ENCODE measurements at places on chromosomes 5 and 9.
A peak's percentile ranks its signal among the peaks of the same experiment; 100 is the strongest.

GRCh38 chr5:2399096-2399495, 352.4 kb downstream of the IRX2 start:
- no peak for DNase-seq

GRCh38 chr9:127189628-127190027, 67.2 kb upstream of the ANGPTL2 start:
- no peak for DNase-seq

DNA sequence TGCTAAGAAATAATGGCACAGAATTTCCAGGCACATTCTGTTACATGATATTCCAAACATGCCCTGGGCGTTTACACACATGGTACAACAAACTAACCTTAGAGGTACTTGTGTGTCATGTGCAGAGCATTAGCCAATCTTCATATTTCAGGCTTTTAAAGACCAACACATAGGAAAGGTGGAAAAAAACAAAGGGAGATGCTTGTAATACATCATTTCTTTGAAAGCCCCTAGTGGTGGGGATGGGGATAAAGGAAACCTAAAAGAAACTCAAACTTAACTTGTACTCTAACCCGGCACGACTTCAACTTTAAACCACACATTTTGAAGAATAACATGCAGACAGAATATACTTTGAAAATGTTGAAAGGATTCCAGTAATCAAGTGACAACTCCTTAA, 133.6 kb downstream of the PTPRD start:
- DNase-seq, result peak; percentile 45

GRCh38 chr5:50727149-50727496, 60.7 kb downstream of the PARP8 start:
- no peak for DNase-seq

GRCh38 chr5:141762790-141763368, 80.8 kb upstream of the ARAP3 start:
- no peak for DNase-seq

GRCh38 chr5:130151239-130151638, 247.0 kb downstream of the CHSY3 start:
- DNase-seq, result no peak

DNA sequence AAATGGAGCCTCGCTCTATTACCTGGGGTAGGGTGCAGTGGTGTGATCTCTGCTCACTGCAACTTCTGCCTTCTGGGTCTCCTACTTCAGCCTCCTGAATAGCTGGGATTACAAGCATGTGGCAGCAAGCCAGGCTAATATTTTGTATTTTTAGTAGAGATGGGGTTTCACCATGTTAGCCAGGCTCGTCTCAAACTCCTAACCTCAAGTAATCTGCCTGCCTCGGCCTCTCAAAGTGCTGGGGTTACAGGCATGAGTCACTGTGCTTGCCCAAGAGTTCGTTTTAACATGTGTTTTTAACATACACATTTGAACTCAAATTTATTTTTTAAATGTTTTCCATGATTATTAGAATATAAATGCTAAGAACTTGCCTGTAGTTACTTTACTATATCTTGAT, 34.2 kb downstream of the MARCHF6 start:
- no peak for DNase-seq

GRCh38 chr9:83327323-83327722, 210.9 kb downstream of the FRMD3 start:
- DNase-seq, result peak; percentile 83

- peak; percentile 72 for DNase-seq
These were observed 2.7 kb downstream of the EPB41L4B start for GRCh38 chr9:109317979-109318741.

DNA sequence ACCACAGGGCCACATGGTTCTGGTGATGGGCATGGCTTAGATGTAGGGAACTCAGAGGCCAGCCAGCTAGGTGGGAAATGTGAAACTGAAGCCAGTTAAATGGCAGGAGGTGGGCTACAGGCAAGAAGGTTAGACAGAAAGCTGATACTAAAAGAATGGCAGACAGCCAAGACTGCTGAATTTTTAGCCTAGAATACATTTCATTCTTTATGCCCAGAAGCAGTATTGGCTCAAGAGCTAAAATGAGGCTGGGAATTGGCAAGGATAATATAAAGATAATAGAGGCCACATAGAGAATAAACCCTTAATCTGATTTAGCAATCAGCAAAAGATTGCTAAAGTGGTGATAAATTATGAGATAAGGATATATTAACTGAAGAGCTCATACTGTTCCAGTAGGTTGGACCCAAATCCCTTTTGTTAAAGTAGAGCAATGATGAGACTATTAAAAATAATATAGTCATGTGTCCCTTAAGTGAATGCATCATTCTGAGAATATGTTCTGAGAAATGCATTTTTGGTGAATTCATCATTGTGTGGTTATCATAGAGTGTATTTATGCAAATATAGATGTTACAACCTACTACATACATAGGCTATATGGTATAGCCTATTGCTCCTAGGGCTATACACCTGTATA, 234.3 kb downstream of the CHSY3 start:
- no peak for DNase-seq

DNA sequence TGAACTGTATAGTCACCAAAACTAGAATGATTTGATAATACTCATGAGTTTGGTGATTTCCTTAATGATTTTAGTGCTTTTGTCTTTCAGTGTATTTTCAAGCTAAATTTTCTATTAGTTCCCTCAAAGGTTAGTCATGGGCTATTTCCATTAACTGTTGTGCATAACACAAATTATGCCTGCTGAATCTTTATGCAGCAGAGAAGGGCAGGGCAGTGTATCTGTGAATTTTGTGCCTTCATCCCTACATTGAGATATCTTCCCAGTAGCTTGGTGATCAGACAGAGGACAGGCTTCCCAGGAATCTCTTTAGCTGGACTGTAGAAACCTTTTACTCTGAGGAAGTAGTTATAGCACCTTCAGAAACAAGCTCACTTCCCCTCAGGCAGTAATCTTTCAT, 1036.9 kb downstream of the EFNA5 start:
- DNase-seq, result no peak

- peak; percentile 5 for DNase-seq
These were observed 310.1 kb downstream of the RFX3 start for GRCh38 chr9:3215658-3216057.

GRCh38 chr5:120843390-120843980, 379.4 kb downstream of the PRR16 start:
- DNase-seq, result peak; percentile 38

DNA sequence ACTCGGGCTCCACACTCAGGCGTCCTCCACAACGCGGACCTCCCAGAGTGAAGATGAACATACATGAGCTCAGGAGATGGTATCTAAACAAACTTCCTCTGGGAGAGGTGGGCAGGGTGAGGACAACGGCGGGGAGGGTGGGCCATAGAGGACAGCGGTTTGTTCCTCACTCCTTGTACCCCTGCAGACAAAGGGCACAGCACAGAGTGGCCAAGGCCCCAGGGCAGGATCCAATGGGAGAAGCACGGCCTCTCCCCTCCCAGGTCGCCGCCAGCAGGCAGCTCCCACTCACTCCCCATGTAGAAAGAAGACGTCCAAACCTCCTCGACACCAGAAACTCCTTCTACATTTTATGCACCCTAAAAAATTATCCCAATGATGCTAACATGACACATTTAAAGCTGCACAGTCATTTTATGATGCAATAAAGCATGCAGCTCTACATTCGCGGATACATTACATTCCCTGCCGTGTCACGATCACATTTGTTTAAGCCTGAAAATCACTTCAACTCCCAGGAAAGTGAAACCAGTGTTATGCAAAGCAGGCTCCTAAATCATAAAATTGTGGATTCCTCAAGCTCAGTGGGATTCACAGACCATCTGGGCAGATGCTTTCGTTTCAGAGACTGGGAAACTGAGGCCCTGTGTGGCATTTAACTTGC, 87.5 kb upstream of the SARDH start:
- no peak for DNase-seq

GRCh38 chr9:125750627-125751011, 3.4 kb downstream of the PBX3 start:
- DNase-seq, result peak; percentile 71

DNA sequence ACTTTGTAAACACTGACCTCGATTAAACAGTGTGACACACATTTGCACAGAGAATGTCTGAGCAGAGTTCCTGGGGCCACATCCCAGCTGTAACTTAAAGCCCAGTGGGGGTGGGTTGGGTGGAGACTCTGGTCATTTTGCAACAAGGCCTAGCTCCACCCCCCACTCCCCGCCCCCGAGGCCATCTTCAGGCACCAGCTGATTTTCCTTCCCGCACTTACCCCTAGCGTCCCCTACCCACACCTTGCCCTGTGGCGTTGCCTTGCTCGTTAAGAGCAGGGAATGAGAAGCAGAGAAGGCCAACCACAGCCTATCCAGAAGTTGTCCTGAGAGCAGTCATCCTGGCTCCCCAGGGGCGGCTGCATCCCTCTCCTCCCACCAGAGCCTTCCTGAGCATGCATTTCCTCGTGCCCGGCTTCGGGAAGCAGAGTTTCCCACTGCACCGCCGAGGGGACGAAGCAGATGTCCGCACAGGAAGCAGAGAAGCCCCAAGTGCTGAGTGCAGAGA, 101.7 kb upstream of the SARDH start:
- peak; percentile 86 for DNase-seq

- DNase-seq, result peak; percentile 81
These were observed 78.9 kb upstream of the RPS23 start for GRCh38 chr5:82356808-82357671.

DNA sequence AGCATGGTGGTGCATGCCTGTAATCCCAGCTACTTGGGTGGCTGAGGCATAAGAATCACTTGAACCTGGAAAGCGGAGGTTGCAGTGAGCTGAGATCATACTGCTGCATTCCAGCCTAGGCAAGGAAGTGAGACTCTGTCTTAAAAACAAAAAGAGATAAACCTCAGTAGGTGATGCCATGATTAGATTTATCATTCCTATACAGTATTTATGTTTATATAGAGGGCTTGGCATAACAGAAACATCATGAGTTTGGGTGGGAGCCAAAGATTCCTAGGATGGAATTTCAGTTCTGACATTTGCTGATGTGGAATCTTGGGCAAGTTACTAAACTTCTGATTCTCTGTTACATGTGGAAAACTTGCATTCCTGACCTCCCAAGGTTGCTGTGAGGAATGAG, 22.3 kb downstream of the RFK start:
- peak; percentile 33 for DNase-seq

DNA sequence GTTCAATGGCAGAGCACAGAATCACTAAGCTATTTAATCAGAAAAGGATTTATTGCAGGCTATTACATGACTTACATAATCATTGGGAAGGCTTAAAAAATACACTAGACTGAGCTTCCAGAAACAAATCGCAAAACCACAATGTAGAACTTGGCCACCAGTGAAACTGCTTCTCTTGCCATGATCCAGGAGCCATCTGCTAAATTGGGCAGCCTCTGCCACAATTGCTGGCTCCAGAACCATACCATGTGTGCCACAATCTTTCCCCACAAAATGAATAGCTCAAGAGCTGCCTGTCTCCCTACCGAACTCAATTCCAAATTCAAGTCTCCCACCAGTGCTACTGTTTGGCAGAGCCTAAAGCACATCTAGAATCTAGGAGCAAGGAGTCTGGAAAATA, 9.8 kb upstream of the ERAP1 start:
- no peak for DNase-seq

- no peak for DNase-seq
These were observed 23.2 kb downstream of the MTAP start for GRCh38 chr9:21825637-21826036.

DNA sequence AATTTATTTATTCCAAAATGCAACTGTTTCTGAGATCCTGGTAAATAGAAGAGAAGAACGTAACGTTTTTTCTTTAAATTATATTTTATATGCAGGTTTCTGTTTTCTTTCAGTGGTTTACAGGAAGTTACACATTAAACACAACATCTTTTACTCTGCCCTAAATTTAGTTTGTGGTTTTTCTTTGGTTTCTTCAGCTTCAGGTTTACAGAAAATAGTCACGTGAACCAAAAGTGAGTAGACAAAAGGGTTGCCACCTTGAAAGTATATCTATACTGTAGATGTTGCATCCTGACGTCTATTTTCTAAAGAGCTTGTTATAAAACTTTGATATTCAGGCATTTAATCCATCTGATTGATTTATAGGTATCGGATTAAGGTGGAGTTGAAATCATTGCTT, 1236.6 kb downstream of the MAT2B start:
- DNase-seq, result no peak

GRCh38 chr9:35740243-35740642, 7.8 kb downstream of the CREB3 start:
- DNase-seq, result no peak

DNA sequence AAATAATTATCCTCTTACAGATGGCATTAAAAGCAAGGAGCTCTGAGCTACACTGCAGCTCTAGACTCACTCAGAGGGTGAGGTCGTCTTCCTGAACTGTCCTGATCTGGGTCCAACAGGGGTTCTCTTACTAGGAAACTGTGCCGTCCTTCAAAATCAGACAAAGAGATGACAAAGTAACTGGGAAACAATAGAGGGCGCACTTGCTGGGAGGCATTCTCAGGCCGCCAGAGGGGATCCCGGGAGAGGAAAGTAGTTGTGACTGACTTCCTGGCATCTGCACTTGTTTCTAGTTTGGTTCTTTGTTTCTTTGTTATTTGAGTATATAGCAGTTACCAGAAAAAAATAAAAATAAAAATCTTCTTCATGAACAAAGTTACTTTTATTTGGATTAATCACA, 142.9 kb upstream of the MSX2 start:
- DNase-seq, result peak; percentile 85

DNA sequence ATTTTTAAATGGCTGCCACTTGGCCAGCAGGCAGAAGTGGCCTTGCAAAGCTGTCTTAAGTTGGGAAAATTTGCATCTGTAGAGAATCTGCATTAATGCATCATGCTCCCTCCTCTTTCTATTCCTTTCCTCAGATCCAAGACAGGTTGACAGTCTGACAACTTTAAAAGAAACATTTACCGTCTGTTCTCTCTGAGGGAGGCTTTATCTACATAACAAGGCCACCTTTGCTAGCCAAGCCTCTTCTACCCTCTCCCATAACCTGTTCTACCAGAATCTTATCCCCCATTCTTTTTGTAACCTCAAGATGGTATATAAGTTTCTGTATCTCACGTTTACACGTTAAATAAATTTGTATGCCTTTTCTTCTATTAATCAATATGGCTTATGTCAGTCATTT, 271.9 kb downstream of the OSTF1 start:
- DNase-seq, result no peak

GRCh38 chr9:132327537-132327936, 27.2 kb downstream of the SETX start:
- no peak for DNase-seq

DNA sequence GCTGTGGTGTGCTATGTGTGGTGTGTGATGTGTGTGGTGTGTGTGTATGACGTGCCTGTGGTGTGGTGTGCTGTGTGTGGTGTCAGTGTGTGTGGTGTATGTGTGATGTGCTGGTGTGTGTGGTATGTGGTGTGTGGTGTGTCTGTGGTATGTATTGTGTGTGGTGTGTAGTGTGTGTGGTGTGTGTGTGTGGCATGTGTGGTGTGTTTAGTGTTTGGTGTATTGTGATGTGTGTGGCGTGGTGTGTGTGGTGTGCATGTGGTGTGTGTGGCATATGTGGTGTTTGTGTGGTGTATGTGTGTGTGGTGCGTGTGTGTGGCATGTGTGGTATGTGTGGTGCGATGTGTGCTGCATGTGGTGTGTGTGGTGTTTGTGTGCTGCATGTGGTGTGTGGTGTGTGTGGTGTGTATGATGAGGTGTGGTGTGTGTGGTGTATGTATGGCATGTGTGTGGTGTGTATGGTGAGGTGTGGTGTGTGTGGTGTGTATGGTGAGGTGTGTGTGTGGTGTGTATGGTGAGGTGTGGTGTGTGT, 18.3 kb upstream of the RNU6ATAC start:
- peak; percentile 47 for DNase-seq

GRCh38 chr5:154595662-154596061, 117.6 kb upstream of the HAND1 start:
- no peak for DNase-seq

Measured in mesendoderm (in vitro differentiated cells).